ENCODE measurements at places on chromosomes 1 and 21.

DNA sequence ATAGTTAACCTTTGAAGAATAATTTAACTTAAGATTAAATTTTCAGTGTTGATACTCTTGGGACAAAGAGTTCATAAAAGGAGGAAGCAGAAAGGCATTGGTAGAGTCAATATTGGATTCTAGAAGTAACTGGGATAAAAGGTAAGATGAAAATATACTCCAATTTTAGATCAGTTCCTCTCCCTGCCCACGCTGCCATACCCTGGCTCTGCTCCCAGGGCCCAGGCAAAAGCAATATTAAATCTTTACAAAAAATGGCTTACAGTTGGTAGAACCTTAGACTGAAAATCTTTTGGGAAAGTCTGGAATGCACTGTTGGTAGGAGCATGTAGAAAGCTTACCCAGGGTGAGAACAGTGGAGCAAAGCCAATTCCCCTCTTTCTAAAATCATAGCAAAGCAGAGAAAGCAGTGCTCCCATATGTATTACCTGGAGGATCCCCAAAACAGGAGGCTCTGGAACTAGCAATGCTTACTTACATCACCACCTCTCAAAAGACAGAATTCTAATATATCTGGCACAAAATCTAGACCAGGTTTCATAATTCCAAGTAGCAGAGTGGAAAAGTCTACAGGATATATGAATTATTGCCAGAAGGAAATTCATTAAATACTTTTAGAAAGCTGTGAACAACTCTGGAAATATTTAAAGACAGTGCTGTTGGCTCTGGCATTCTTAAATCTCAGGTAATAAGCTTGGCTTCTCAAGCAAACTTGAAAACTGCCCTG is 24.5 kb downstream of the KIAA0319L start:
- DNase-seq = no peak

DNA sequence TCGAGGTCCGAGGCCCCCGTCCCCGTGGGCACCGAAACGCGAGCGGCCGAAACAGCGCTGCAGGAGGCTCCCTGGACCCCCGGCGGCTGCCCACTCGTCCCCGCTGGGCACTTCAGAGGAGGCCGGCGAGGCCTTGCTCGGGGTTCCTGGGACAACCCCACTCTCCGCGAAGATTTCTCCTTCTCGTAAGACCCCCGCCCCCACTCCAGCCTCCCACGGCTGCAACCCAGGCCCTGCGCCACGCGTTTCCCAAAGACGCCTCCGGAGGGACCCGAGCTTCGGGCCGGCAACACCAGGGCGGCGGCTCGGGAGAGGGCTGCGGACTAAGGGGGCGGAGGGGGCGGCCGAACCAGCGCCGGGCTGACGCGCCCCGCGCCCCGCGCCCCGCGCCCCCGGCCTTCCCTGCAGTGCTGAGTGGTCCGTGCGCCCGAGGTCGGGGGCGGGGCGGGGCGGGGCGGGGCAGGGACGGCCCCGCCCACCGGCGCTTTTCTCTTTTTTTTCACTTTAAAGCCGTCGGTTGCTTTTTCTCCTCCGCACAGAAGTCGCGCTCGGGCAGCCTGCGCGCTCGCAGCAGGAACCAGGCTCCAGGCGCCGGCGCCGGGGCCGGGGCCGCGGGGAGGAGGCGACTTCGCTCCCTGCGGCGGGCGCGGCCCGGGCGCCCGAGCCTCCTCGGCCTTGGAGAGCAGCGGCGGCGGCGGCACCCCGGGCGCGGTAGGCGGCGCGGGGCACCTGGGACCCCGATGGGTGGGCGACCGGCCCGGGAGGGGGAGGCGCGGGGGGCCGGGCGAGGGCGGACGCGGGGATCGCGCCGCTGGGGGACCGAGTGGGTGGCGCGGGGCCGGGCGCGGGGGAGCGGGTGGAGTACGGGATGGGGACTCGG is at the start of gene SPSB1:
Gene SPSB1, plus strand, starts transcription at position 534 of the 880 bp plus-strand sequence. CDS start 62,998 bp downstream, outside the sequence.
- no peak for DNase-seq

DNA sequence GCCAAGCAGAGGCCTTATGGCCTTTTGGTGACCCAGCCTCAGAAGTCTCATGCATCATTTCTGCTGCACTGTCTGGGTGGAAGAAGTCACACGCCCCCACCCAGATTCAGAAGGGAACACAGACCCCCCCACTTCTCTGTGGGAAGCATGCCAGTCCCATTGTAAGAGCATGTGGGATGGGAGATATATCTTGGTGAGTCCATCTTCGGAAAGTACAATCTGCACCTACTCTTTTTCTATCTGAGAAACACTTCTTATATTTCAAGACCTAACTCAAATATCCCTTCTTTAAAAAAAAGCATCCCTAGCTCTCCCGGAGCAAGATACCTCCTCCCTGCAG is 159.6 kb upstream of the FGGY start:
- DNase-seq = no peak

- no peak for DNase-seq
These were observed 30.7 kb downstream of the NTPCR start for GRCh38 chr1:232980986-232981560.

DNA sequence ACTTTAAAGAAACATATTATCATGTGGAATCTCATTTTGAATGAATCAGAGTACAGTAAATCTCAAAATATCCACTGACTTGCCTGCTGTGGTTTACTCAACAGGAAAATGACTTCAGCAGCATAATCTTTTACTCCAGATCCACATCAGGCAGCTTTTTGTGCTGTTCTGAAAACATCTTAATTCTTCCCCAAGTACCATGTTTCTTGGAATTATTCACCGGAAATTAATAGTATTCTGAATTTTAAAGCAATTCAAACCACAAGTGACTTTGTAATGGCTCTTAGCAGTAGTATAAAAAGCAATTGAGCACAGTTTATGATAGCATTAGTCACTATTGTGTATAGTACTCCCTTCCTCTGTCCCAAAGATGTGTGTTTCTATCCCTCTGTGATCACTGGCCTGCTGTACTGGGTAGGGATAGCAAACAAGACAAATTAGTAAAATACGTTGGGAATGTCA is 64.2 kb upstream of the ERRFI1 start:
- peak; percentile 97 for DNase-seq

DNA sequence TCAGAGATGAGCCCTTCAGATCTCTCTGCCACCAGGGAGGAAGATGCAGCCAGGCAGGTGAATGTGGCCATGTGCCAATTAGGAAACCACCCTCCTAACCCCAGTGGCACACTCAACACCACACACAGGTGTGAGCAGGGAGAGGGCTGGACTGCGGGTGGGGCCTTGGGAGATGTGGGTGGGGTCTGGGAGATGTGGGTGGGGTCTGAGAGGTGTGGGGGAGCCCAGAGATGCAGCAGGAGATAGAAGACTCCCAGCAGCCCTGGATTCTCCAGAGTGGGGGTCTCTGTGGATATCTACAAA is 43.2 kb upstream of the COL6A1 start:
- DNase-seq = no peak

- DNase-seq = no peak
These were observed 115.9 kb upstream of the JUN start for GRCh38 chr1:58899587-58900271.

DNA sequence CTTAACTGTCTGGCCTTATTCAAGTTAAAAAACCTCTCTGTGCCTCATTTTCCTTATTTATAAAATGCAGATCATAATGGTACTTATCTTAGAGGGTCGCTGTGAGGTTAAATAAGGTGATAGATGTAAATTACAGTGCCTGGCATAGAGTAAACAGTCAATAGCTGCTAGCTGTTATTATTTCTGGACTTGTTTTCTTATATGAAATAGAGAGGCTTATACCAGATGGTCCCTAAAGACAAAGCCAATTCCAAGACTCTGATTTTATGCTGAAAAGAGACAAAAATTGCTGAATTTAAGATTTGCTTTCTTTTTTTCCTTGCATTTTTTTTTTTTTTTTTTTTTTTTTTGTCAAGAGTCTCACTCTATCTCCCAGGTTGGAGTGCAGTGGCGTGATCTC is 10.3 kb downstream of the PBX1 start:
- no peak for DNase-seq

- DNase-seq = no peak
These were observed 1.5 kb upstream of the TRNAU1AP start for GRCh38 chr1:28551381-28551780.

- DNase-seq = peak; percentile 52
These were observed 280.2 kb downstream of the PTGER3 start for GRCh38 chr1:70767377-70767776.
